ENCODE measurements at places on chromosomes 7 and 10. TPM values are rescaled to one million over a fixed set of nuclear protein-coding genes. Genes with fewer than 3 reads are reported as not detected.

- peak; percentile 51 for DNase-seq
These were observed 51.1 kb upstream of the MEOX2 start for GRCh38 chr7:15737601-15738000.

- no peak for DNase-seq
These were observed 48.1 kb upstream of the TARP start for GRCh38 chr7:38321515-38321944.

Gene MINDY4
- 5.2 TPM for total RNA-seq

- DNase-seq = no peak
These were observed 19.6 kb upstream of the UCMA start for GRCh38 chr10:13253726-13254125.

Gene COL28A1
- total RNA-seq = 9.0 TPM

DNA sequence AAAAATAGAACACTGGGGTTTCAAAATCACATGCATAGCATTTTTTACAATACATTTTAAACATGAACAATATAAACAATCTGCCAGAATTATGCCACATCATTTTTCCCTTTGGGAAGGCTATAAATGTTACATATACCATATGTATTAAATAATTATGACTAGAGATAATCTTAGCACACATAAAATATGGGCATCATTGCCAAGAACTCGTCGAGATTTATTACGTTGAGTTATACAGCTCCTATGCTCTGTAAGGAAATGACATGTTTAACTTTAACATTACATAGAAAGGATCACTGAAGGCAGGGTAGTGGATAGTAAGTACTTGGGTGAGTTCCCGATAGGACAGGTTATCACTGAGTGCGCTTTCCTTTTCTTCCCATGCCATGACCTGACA, 267.8 kb downstream of the PARD3 start:
- DNase-seq = peak; percentile 93

DNA sequence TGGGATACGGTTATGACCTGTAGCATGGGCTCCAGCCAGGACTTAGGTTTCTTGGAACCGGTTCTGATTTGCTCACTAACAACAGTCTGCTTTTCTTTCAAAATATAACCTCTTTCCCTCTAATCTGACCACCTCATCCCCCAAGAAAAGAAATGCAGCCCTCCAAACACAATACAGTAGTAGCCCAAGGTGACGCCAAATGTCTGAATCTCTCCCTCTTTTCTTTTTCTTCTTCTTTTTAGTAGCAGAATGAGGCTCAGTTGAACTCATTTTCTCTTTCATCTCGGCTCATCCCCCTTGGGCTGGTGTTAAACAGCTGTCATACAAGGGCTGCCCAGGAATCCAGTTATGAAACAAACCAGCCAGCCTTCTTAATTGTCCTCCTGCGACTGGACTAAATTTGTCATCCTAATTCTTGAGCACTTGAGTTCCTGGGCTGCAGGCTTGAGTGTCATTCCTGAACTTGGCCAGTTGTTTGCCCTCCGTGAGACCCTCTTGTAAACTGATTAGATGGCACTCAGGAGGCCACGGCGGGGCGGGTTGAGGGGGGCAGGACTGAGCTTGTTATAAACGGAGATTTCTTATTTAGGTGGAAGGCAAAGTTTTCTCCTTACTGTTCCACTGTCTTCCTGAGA, 94.8 kb downstream of the SORCS3 start:
- no peak for DNase-seq

Gene HOXA5
- total RNA-seq = 4.7 TPM

Gene REPIN1
- total RNA-seq = 21.1 TPM

DNA sequence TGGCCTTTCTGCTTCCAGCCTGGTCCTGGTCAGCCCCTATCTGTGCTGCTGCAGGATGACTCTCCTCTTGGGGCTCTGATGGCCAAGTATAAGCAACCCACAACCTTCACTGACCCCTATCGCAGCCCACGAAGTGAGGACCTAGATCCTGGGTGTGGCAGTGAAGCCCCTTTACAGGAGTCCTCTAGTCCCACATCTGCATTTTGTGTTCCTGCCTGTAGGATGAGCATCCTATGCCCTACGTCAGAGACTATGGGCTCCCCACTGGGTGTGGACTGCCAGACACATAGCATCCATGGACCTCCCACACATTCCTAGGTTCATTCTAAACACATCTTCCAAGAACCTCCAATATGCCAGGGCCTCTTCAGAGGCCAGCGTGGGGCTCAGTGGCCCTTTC, 29.0 kb downstream of the ARHGAP22 start:
- no peak for DNase-seq

Gene ENTPD1
- total RNA-seq = 26.0 TPM

GRCh38 chr7:17774248-17774647, 166.0 kb downstream of the SNX13 start:
- DNase-seq = no peak

Gene HKDC1
- 0.10 TPM for total RNA-seq

Gene BCCIP
- total RNA-seq = 33.4 TPM

DNA sequence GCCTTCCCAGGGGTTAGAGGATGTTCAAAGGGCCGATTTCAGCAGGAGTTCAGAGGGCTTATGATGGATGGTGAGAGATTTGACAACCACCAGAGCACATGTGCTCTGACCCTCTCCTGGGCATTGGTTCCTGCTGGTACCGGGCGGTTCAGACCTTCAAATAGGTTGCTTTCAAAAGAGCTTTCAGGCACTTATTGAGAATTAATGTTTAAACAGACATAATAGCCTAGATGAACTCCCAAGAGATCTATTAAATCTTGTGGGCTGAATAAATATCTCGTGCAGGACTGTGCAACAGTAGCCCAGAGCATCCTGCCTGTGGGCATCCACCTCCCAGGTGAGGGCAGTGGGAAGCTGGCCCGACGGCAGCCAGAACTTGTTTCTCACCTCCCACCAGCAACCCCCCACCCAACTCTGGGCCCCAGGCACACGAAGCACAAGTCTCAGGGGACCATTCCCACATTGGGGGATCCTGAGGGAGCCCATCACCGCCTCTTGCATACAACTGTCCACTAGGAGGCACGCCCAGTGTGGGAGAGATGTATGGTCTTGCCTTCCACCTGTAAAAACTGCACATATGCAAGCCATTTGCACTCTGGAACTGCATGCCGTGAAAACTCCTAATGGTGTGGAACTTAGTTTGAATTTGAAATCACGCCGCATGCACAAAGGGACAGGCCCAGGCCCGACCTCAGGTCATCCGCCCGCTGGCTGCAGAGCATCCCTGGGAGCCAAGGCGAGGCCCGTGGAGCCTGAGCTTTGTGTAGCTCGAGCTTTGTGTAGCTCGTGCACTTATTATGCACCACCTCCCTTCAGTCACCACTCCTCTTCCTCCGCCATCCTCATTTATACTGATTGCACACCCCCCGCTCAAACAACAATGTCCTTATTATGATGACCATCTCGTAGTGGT, 147.8 kb downstream of the ADCY1 start:
- DNase-seq = no peak

DNA sequence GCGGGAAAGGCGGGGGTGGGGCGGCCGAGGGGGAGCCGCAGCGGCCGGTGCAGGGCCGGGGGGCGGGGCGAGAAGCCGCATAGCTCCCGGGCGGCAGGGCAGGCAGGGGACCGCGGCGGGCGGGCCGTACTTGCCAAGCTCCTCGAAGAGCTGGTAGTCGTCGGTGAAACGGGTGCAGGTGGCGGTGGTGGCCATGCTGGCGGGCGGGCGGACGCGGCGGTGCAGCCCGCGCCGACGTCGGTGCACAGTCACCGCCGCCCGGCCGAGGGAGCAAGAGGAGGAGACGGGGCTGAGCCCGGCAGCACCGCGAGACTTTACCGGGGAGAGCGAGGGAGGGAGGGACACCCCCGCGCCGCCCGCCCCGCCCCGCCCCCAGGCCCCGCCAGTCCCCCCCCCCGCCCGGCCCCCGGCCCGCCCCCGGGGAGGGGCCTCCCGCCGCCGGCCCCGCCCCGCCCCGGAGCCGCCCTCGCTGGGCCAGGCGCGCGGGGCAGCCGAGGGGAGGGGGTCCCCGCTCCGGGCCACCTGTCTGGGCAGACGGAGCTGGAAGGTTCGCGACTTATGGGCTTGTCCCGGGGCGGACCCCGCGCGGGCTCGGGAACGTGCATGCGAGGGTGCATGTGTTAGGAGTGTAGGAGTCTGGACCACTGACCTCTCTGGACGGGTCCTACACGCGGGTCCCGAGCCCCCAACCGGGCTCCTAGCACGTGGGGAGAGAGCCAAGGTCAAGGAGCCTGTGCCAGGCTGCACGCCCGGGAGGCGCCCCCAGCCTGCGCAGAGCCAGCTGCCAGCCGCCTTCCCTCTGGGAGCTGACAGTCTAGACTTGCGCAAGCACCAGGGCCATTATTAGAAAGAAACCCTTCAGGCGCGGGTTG, at the start of gene CAMK2G:
CAMK2G (minus strand) TSS at position 289 of the 872 bp plus-strand sequence; CDS start at position 195, 94 bp downstream.
- peak; percentile 70 for DNase-seq

DNA sequence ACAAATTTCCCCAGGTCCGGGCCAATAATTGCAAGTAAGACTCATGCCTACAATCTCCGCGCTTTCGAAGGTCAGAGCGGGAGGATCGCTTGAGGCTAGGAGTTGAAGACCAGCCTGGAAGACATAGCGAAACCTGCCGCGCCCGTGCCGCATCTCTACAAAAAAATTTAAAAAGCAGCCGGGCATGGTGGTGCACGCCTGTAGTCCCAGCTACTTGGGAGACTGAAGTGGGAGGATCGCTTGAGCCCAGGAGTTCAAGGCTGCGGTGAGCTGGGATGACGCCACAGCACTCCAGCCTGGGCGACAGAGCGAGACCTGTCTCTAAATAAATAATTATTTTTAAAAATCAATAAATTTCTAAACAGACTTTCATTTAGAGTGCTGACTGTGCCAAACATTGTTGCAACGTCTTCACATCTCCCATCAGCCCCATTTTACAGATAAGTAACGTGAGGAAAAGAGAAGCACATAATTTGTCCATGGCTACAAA, 494 bp upstream of the CFAP43 start:
- no peak for DNase-seq

Gene KLF14
- total RNA-seq = 0.89 TPM

Gene AMPH
- total RNA-seq = 3.5 TPM

All from skin of body (tissue), 3 donors.